CD4-positive, alpha-beta memory T cell (primary cell): ENCODE measurements at places on chromosomes 4 and X. TPM values are rescaled to one million over a fixed set of nuclear protein-coding genes. Genes with fewer than 3 reads are reported as not detected.
A peak's percentile ranks its signal among the peaks of the same experiment; 100 is the strongest.

CT47C1 gene
- total RNA-seq, result not detected

HSFX1 gene
- total RNA-seq, result 2.8 TPM

BTC gene
- not detected for total RNA-seq

C4orf36 gene
- not detected for total RNA-seq

LRCH2 gene
- total RNA-seq, result not detected

GRCh38 chr4:182929296-182929695, 12.1 kb upstream of the DCTD start:
- no peak for DNase-seq

DNA sequence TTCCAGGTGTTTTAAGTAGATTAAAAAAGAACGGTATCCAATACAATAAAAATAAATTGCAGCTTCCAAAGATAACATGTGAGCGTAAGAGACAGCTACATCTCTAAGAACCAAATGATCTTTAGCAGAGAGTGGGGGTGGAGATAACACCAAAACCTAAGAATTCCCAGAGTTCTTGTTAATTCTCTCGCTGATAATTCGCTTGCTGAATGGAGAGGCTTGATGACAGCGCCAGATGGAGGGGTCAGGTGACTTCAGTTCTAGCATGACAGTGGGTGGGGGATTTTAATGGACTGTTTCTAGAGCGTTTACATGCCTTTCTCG, 2.3 kb downstream of the CLCN4 start:
- DNase-seq, result no peak

DNA sequence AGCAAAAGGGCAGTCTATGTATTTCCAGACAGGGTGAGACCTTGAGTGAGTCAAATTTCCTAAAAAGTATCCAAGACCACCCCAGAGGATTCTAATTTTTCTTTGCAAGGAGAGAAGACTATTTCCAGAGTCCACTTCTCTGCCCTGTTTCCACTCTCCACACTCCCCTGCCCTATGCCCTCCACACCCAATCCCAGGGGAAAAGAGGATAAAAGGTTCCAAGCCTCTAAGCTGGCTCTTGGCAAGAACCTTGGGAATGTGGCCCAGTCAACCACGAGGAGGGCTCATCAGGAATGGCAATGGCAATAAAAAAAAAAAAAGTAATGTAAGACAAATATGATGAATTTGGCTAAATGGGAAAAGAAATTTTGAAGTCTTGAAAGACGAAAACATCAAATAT, 65.9 kb downstream of the SRPX start:
- DNase-seq, result no peak

- DNase-seq, result peak; percentile 33
These were observed 41.1 kb downstream of the LUZP4 start for GRCh38 chrX:115330498-115331168.

DNA sequence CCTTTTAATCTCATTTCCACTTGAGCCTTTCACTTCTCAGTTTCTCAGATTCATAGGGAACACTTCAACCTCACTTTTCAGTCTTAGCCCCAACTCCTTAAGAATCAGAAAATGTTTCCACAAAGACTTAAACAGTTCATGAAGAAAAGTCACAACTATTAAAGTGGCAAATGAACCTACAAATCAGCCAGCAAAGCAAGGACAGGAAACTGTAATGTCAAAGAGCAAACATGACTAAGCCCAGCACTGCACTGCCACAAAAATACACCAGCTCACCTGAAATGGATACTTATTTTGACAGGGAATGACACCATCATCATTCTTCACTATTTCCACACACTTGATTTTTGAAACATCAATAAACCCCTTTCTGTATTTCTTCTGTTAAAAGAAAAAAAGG, 41.8 kb upstream of the TXK start:
- no peak for DNase-seq

DNA sequence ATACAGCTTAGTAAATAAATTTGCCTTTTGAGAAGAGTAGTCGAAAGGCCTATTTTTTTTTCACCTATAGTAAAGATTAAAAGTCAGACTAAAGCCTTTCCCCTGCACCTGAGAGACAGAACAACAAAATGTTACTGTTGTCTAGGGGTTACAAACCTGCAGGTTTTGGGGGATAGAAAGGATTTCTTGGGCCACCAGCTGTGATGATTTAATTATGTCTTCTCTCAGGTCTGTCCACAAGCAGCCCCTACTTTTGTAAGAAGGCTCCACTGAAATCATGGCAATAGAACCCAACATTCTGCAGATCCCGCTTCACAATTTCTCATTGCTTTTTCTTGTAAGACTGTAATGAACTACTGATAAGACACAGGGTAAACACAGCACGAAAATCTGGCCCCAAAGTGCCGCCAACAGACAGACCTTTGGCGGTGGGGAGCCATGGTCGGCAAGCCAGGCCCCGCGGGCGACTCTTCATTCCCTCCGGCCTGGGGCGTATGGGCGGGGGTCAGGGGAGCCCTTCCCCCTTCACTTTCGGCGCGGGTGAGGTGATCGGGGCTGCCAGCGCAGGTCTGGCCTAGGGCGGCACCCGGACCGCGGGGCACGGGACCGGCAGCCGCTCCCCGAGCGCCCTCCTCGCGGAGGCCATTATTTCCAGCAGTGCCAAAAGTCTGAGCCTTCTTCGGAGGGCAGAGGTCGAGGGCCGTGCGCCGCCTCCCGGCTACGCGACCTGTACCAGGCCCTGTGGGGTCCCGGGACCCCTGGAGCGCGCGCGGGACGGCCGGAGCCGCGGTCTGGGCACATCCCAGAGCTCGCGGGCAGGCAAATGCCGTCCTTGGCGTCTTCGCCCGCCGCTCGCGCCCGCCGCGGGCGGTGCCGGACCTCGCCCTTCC, 812 bp upstream of the KDM6A start:
- DNase-seq, result no peak

GRCh38 chr4:17535242-17535641, 20.3 kb downstream of the CLRN2 start:
- DNase-seq, result no peak

GRCh38 chrX:6738518-6739470, 203.9 kb upstream of the VCX3A start:
- DNase-seq, result no peak

- no peak for DNase-seq
These were observed 6.2 kb downstream of the GK start for GRCh38 chrX:30659421-30659820.

DNA sequence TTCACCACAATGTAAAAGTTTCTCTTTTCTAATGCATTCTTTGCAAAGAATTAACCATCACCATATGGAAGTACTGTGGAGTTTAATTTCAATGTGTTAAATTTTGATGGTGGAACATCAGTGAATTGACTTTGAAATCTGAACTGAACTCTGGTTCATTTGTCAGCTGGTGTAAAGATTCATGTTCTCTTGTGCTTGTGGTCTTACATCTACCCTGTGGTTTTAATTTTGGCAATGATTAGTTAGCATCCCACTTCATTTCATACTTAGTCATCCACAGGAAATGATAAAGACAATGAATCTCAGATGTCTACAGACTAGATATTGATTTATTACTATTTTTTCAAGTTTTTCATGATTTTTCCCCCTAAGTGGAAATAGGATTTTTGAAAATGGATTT, 77.8 kb downstream of the GRID2 start:
- DNase-seq, result no peak

DNA sequence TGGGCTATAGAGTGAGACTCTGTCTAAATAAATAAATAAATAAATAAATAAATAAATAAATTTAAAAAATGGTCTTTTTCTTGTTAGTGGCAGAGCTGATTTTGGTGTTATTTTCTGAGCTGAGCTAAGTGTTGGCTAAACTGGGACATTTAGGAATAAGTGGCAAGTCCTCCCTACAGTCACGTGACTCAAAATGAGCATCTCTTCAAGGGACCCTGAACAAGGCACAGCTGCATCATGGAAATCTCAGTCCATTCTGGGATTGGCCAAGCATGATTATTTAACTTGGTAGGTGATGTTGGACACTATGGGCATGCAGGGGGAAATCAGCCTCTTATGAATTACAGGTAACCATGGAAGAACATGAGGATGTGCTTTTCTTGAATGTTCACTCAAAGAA, 42.0 kb downstream of the HAND2 start:
- no peak for DNase-seq
